Left forelimb (tissue), 1 donor: ENCODE measurements at places on chromosomes 16 and 17.

- no peak for DNase-seq
Measured at GRCh38 chr16:79542237-79542774, 58.2 kb downstream of the MAF start.

- DNase-seq, result no peak
Measured at GRCh38 chr17:40445751-40446468, 2.7 kb downstream of the IGFBP4 start.

DNA sequence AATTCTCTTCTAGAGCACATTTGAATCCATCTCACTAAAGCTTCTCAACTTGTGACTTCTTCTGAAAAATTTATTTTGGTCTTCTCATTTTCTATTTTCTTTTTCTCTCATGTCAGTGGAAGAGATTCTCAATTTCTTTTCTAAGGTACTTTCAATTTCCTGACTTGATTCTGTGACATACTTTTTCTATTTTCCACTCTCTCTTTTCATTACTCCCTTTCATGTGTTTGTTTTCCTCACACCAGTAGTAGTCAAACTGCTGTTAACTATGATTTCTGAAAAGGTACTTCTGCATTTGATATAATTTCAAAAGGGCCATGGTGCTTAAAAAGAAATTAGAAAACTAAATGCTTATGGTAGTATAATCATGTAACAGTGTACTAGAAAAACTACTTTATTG is 41.9 kb downstream of the NFAT5 start:
- no peak for DNase-seq

GRCh38 chr17:49213399-49213798 is 2.9 kb downstream of the ABI3 start:
- no peak for DNase-seq

DNA sequence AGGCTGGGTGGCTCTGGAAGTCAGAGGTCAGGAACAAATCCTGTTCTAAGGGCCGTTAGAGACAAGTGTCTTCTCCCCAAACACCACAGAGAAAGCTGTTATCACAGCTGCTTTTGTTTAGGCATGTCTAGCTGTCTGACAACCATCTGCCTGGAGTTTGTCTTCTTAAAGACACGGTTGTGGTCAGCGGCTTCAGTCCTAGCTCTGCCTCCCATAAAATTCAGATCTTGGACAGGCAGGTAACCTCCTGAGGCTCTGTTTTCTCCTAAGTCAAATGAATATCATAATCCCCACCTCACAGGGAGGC is 2.3 kb upstream of the ITGA3 start:
- DNase-seq, result no peak

- no peak for DNase-seq
Measured at GRCh38 chr16:66651474-66651765, 45.1 kb downstream of the CMTM4 start.

- no peak for DNase-seq
Measured at GRCh38 chr17:15955793-15956541, 11.0 kb downstream of the ADORA2B start.

DNA sequence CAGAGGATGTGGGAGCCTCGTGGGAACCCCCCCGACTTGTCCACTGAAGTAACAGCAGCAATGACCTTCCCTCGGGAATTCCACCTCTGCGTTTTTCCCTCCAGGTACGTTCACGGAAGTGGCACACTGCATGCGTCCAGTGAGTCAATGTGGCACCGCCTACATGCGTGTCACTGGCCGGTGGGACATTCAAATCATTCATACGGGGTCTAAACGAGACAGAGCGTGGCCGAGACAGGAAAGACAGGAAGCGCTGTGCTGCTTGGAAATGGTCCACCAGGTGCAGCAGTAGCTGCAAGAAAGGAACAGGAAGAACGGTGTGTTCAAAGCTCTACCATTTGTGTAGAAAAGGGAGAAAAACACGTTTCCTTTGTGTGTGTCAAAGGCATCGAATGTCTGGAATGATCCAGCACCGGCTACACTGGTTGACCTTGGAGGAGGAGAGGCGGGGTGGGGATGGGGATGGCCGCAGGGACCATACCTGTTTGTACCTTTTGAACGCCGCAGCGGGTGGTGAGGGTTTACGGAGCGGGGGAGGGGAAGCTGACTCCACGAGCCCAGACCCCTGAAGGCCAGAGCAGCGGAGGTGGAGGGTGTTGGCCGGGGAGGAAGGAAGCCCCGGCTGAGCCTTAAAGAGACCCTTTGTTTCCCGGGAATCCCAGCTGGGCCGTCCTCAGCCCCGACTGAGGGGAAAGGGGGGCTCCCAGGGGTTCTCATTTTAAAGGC is 1.7 kb upstream of the PGAP6 start:
- no peak for DNase-seq

GRCh38 chr16:30381291-30382041 is 895 bp downstream of the SEPTIN1 start:
- no peak for DNase-seq

DNA sequence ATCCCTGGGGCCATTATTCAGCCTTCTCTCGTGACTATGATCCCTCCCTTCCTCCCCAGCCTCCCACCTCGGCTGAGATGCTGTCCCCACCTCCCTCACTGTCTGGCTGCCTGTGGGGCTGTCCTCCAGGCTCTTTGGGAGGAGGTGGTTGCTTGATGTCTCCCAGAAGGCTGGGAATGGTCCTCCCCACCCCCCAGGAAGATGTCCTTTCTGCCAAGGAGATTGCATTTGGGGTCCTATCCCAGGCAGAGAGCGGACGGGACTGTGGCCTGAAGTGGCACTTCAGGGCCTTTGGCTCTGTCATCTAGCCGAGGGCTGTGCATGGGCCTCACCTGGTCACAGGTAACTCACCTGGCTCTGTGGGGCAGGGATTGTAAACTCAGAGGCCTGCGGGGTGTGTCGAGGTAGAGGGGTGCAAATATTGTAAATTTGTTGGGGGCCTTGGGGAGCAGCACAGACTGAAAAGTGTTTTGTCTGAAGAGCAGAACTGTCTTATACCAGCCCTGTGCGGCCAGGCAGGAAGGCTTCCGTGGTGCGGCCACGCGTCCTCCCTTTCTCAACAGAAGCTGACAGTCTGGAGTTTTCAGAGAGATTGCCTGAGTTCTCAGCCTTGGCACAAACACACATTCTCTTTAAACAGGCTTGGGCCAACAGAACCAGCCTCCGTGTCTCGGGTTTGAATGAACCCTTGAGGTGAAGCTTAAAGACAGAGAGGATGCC is 177.9 kb downstream of the SEC14L1 start:
- DNase-seq, result peak; percentile 65

DNA sequence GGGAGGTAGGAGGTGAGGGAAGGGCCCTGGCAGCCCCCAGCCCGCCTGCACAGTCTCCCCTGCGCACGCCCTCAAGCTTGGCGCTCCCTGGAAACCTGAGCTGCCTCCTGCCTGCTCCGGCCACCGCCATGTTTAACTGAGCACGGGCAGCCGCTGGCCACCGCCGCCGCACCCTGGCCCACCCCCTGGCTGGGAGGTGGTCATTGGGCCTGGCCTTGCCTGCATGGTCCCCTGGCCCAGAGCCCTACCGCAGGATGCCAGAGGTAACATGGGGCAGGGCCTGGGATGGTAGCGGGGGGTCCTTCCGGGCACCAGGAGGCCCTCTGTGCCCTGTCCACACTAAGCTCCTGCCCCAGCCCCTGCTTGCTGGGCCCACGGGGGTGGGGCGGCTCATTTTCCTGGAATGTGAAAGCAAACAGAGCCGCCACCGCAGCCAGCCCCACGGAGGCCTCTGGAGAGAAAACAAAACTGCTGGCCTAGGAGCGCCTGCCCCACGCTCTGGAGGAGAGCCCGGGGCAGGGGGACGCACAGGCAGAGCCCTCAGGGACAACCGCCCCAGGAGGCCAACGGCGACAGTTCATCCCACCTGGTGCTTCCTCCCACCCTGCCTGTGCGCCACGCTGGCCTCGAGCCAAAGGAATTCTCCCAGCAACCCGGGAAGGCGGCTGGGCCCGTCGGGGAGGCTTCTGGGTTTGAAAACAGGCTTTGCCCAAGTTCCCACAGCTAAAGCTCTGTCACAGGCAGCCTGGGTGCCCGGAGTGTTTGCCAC is 8.9 kb downstream of the NHERF2 start:
- DNase-seq, result peak; percentile 77

- no peak for DNase-seq
Measured at GRCh38 chr17:75854101-75854748, 910 bp downstream of the WBP2 start.

DNA sequence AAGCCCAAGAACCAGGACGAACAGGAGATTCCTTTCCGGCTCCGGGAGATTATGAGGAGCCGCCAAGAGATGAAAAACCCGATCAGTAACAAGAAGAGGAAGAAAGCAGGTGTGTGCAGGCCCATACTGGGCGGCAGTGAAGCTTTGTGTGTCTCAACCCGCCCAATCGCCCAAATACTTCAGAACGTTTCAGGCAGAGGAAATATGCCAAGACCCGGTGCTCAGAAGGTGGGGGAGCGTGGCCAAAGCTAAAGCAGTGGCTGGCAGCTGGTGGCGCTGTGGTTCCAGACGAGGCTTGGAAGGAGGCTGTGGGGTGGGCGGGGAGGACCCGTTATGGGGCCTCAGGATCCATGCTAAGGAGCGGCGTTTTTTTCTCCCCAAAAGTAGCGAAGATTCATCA is 1.2 kb downstream of the CCDC137 start:
- DNase-seq, result no peak

DNA sequence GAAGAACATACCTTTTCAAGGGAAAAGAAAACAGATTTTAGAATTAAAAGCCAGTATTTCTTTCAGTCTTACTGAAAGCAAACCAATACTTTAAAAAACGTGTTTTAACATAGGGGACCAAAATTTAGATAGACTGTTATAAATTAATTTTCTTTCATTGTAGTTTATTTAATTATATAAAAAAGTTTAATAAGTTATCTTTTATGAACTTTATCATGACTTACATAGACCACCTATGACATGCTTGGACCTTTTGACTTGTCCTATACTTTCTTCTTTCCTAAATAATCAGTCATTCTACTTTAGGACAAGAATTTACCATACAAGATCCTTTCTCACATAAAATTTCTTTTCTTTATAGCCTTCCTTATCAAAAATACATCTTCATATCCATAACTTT is 102.0 kb upstream of the HAS3 start:
- DNase-seq, result no peak

- no peak for DNase-seq
Measured at GRCh38 chr17:71501711-71502110, 619.1 kb upstream of the SOX9 start.

GRCh38 chr16:73951481-73951880 is 345.1 kb upstream of the PSMD7 start:
- DNase-seq, result peak; percentile 73

DNA sequence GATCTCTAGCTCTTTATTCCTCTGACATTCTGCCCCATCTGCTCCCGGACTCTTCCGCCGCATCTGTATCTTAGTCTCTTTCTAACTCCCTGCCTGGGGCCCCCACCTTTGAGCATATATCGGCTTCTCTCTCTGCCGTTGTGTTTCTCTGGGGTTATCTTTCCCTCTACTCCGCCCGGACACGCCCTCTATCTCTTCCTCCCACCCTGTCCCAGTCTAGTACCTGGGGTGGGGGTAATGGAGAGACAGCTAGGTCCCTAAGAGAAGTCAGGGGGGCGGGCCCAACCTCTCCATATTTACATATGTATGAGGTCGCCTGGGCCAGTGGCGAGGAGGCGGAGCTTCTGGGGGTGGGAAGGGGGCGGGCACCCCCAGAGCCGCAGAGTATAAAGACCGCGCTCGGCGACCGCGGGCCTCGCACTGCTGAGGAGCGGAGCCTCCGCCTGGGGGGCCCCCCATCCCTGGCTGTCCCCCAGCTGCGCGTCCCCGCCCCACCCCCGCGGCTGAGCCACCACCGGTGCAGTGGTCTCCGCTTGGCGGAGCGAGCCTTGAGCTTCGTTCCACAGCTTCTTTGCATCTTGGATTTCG is at the start of gene ATP1B2:
TSS of gene ATP1B2 (plus strand) at position 418 of the 588 bp plus-strand sequence. CDS start 593 bp downstream, outside the sequence.
- DNase-seq, result peak; percentile 82

DNA sequence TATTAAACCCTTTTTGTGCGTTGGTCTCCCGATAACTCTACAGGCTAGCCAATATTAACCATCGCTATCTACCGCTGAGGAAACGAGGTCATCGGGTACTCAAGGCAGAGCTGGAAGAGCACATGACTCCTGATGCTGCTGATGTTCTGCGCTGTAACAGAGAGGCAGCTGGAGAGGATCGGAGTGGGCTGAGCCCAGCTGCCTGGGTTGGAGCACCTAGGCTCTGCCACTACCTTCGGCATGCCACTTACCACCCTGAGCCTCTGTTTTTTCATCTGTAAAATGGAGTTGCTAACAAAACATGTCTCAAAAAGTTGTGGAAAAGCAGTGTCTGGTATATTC is 432 bp upstream of the SLC46A1 start:
- DNase-seq, result no peak

GRCh38 chr16:68369168-68369567 is 58.3 kb downstream of the PRMT7 start:
- no peak for DNase-seq

DNA sequence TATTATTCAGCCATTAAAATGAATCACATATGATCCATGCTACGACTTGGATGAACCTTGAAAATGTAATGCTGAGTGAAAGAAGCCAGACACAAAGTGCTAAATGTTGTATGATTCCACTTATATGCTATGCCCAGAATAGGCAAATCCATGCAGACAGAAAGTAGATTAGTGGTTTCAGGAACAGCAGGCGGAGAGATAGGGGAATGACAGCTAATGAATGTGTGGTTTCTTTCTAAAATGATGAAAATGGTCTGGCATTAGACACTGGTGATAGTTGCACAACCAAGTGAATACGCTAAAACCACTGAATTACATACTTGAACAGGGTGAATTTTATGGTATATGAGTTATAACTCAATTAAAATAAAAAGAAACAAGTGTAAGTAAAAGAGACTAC is 121.8 kb upstream of the NOG start:
- DNase-seq, result no peak

GRCh38 chr16:57976331-57976796 is 5.4 kb upstream of the CNGB1 start:
- no peak for DNase-seq

DNA sequence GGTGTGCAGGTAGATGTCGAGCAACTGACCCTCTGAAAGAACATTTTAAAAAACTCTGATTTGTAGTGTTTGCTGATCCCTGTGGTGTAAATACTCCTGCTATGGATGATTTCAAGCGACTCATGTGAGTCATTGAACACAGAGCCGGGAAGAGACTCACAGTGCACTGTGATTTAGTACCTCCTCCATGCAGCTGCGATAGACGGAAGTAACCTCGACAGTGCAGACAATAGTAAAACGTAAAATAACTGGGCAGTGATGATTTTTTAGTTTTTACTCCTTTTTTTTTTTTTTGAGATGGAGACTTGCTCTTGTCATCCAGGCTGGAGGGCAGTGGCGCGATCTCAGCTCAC is 8.7 kb downstream of the TBX21 start:
- no peak for DNase-seq

DNA sequence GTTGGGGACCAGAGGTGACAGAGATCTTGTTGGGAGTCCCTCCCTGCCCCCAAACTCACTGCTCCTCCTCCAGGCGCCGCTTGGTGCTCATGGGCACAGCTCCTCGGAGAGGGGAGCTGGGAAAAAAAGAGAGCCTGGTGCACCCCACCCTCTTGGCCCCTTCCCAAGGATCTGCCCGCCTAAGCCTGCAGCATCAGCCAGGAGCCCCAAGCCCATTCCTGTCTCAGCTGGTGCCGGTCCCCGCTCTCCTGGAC is 400 bp downstream of the HCFC1R1 start:
- DNase-seq, result peak; percentile 78
